ENCODE measurements at places on chromosomes 5 and 9.

DNA sequence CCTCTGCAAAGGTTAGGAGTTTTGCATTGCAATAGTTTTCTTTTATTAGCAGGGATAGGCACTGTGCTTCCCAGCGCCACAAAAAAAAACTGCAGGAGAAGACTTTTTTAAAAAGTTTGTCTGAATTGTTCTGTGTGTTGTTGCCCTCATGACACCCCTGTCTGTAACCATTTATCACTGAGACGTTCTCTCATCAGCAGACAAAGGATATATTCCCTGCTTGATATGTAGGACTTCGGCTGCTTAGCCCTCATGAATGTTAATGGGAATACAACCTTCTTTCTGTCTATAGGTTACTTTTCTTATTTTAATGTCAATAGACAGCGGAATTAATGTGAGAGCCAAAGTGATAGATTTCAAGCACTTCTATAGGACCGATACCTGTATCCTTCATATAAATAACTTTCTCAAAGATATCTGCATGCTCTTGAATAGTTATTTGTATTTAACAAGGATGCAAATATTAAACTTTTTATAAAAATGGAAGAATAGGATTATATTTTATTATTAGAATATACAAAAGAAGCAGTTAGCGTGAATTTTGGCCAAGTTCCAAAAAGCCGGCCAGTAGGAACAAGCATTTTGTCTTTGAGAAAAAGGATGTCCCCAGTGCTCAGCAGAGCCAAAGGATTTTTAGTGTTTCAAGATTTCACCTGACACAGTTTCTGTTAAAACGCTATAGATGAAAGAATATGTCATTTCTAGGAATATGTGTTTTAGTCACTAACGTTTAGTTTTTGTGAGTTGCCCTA lies 1.5 kb upstream of the LYSMD3 start:
- no peak for DNase-seq

DNA sequence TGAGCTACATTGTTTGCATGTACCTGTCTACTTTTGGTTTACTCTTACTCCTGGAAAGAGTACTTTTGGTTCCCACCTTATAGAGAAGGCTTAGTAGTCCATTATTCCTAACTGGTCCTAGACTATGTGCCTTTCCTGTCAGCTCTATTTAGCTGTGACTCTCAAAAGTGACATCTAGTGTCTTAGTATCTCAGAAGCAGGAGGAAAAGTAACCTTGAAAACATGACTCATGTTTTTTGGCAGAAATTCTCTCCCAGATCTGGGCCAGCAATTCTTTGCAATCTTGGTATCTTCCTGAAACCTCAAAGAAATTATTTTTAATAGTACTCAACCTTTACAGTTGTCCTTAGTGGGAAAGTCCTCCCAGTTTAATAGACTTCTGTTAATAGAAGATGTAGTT lies 691.7 kb upstream of the SEMA6A start:
- DNase-seq: no peak

DNA sequence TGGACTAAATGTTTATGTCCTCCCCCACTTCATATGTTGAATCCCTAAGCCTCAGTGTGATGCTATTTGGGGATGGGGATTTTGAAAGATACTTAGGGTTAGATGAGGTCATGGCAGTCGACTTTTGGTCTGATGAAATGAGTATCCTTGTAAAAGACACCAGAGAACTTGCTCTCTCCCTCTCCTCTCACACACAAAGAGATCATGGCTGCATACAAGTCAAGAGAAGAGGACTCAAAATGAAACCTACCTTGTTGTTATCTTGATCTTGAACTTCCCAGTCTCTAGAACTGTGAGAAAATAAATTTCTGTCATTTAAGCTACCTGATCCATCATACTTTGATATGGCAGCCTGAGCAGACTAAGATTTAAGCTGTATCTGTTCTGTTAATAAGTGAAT lies 144.0 kb upstream of the HAPLN1 start:
- no peak for DNase-seq

GRCh38 chr5:176877793-176878331 lies 21.3 kb downstream of the HK3 start:
- DNase-seq: no peak

GRCh38 chr5:166651234-166651633 lies 1640.2 kb upstream of the WWC1 start:
- DNase-seq: no peak

DNA sequence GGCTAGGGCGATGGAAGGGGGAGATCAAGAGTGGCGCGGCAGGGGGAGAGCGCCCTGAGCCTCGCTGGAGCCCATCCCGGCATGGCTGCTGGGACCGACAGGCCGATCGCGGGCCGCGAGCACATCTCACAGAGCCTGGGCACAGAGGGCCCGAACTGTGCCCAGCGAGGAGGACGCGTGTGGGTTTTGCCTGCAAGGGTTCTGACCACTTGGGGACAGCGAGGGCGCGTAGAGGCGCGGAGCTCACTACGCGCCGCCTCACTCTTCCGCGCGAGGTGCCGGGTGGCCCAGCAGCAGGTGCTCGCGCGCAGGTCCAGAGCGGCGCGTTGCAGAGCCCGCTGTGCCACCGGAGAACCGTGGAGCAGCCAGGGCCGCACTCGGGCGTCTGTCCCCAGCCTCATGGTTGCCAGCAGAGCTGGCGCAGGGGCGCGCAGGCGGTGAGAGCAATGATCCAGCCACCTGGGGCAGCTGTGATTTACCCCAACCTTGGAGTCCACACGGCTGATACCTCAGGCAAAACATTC lies 16.3 kb upstream of the PITX1 start:
- DNase-seq: peak; percentile 56

DNA sequence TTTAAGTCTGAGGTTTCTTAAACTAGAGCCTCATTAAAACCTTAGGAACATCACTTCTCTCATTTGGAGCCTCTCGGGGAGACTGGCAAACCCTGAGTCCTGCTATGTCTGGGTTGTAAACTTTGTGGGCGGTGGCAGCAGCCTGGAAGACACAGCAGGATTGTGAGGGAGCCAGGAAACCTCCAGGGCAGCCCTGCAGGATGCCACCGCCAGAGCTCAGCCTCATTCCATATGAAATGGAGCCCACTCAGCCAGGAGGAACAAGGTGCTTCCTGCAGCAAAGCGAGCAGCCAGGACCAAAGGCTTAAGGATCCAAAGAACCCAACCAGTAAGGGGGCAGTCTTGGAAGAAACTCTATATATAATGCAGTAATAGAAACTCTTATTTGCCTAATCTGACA lies 37.9 kb upstream of the IDNK start:
- peak; percentile 49 for DNase-seq

DNA sequence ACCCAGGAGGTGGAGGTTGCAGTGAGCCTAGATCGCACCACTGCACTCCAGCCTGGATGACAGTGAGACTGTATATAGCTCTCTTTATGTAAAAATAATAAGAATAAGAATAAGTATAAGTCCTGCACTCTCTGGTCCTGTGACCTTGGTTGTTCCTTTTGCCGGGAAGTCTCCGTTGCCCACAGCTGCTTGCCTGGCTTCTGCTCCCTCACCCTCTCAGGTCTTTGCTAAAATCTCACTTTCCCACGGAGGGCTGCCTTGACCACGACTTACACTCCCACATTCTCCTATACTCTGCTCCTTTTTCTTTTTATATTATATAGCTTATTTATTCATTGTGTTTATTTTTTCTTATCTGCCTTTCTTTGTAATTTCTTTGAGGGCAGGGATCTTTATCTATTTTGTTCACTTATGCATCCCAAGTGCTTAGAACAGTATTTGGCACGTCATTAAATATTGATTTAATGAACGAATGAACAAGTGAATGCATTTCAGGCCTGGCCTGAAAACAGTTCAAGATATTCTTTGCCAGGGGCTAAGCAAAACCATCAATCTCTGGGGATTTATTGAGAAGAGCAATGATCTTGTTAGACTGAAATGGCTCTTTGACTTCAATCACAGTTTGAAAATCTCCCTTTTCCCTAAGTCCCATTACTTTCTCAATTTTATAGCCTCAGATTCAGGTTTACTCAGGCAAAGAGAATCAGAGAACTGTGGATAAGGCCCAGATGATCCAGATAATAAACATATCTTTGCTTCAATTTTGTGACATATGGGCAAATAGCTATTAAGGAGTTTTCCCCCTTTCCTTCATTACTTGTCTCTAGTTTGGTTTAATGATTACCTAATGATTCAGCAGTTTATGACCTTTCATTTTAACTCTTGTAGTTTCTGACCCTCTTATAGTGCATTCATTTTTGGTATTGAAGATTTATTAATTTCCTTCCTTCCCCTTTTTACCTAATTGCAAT lies 60.8 kb upstream of the TMC1 start:
- DNase-seq: no peak

Data from H9 (cell line).